Activated CD8-positive, alpha-beta memory T cell treated with anti-CD3 and anti-CD28 coated beads, Interleukin-2, amount 10 ng/mL, durations not matched to agents 7 days and 5 days (primary cell): ENCODE measurements at places on chromosomes 2 and 18. TPM values are rescaled to one million over a fixed set of nuclear protein-coding genes. Genes with fewer than 3 reads are reported as not detected.

DNA sequence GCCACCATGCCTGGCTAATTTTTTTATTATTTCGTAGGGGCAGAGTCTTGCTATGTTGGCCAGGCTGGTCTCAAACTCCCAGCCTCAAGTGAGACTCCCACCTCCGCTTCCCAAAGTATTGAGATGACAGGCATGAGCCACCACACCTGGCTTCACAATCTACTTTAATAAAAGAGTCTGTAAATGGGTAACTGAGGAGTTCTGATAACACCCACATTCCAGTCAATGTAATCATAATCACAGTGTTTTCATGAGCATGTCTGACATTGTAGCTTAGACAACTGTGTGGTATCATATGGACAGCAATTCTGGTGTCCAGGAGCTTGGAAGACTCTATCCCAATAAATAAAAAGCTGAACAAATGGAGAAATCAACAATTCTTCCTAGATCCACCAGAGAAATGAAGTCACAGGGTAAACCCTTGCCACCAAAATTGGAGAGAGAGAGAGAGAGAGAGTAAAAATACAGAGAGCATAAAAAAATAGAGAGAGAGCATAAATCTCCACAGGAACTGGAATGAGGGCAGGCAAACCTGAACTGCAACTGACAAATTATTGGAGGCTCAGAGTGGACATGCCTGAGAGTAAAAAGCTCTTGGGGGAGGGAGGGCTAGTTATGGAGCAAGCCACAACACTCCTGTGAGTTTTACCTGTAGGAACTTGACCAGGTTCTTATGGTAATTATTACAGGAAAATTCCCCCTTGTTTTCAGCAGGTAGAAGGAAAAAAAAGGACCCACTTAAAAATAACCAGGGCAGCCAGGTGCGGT is 12.4 kb upstream of the NBEAL1 start:
- no peak for DNase-seq
- no peaks in the 10 kb centered on the region for H3K36me3 ChIP-seq
- peaks cover 1% of the 10 kb centered on the region for H3K4me1 ChIP-seq
- H3K27me3 ChIP-seq: peaks cover 13% of the 10 kb centered on the region
- no peak overlapping the region for H3K4me3 ChIP-seq
- no peak overlapping the region for H3K27ac ChIP-seq

The LCT gene
- total RNA-seq: 0.56 TPM

DNA sequence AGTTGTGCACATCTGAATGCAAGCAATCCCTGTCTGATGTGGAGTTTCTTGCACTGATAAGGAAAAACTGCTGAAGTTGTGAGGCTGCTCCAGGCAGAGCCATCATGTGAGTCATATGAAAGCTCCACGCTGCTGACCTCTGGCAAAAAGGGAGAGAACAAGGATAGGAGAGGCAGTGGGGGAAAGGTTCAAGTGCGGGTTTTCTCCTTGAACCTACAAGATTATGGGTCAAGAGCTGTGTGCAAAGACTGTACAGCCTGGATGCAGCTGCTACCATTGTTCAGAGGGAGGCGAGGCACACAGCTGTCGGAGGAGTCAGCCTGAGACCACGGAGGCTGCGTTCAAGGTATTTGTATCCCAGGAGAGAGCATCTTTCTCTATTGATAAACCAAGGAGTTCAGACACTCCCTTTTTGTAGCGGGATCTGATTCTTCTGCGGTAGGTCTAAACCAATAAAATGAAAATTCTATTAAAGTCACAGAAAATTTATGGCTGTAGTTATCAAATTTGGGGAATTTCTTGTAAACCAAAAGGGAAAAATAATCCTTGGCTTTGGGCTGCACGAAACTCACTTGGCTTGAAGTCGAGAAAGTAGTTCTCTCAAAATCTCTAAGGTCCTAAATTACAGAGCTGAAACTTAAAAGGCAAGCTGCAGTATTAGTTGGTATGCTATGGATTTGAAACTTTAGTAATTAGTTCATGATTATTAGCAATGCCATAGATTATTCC is at the start of gene CDK15:
TSS of gene CDK15 (plus strand) at position 96 of the 729 bp plus-strand sequence. CDS start at position 224, 128 bp downstream.
- H3K27ac ChIP-seq: no peak within 1 kb of the TSS
- H3K36me3 ChIP-seq: no peaks in the 10 kb centered on the region
- DNase-seq: no peak

DNA sequence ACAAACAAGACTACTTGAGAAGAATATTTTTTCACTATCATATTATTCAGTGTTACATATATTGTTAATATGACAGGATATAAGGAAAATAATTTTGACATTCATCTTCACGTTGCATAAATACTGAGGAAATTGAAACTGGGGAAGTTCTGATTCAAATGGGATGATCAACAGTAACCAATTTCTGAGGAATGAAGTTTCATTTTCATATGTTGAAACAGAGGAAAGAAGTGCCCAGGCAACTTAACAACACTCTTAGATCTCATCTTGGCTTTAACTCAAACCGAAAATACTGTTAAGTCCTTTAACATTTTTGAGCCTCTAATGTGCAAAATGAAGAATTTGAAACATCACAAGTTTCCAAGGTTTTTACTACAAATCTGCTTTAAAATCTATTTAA is 612.2 kb upstream of the VRK2 start:
- H3K36me3 ChIP-seq: no peaks in the 10 kb centered on the region
- H3K27me3 ChIP-seq: no peaks in the 10 kb centered on the region
- no peak overlapping the region for H3K4me3 ChIP-seq
- no peak for DNase-seq

The FHOD3 gene
- total RNA-seq: not detected

DNA sequence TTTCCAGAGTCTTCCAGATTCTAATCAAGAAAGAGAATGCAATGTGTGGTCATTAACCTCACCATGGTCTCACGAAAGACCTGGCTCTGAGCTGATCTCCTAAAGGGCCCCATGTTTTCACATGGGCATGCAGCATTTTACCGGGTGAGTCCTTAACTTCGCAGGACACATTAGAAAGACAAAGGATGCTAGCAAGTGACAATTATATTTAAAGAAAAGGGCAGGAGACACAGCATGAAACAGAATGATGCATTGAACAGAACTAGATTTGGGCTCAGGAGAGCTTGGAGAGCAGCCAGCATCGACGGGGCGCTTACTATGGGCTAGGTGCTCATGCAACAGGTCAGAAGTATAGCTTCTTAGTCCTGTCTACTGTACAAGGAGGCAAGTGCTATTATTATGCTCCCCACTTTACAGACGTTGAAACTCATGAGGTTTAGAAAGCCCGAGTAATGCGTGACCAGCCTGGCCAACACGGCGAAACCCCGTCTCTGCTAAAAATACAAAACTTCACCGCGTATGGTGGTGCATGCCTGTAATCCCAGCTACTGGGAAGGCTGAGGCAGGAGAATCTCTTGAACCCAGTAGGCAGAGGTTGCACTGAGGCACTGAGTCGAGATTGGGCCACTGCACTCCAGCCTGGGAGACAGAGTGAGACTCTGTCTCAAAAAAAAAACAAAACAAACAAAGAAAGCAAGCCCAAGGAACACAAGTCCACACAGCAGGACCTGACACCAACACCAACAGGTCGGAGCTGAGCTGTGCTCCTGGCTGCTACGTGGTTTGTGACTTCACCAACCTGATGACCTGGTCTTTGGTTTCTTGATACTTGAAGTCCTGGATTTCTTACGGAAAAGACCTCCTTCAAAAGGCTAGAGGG is 16.1 kb downstream of the MBP start:
- H3K4me3 ChIP-seq: no peak overlapping the region
- peak overlapping the region; percentile 55 for H3K27ac ChIP-seq
- peaks cover 58% of the 10 kb centered on the region for H3K36me3 ChIP-seq
- H3K4me1 ChIP-seq: peaks cover 62% of the 10 kb centered on the region
- H3K27me3 ChIP-seq: no peaks in the 10 kb centered on the region

The MITD1 gene
- total RNA-seq: 63.1 TPM
